ENCODE measurements at places on chromosomes 5 and 9.
A peak's percentile ranks its signal among the peaks of the same experiment; 100 is the strongest.

- DNase-seq: no peak
Measured at GRCh38 chr5:174386306-174386705, 338.1 kb upstream of the MSX2 start.

GRCh38 chr9:136192289-136193126, 12.4 kb downstream of the LHX3 start:
- no peak for DNase-seq

- DNase-seq: no peak
Measured at GRCh38 chr5:175813943-175814630, 57.3 kb upstream of the CPLX2 start.

DNA sequence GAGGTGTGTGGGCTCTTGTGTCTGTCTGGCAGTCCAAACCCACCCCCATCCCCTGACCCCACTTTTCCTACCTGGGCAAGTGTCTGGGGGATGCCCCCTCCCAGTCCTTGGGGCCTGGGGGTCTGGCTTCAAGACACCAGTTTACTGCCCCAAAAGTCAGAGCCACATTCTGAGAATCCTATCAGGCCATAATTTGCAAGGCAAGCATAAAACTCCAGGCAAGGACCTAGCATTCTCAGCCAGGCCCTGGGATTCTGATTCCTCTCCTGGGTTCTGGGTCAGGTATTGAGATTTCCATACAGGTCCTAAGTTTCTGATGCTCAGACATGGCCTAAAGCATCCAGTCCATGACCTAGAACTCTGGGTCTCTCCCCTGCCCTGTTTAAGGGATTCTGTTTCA, 33.3 kb downstream of the CXXC5 start:
- DNase-seq: no peak

DNA sequence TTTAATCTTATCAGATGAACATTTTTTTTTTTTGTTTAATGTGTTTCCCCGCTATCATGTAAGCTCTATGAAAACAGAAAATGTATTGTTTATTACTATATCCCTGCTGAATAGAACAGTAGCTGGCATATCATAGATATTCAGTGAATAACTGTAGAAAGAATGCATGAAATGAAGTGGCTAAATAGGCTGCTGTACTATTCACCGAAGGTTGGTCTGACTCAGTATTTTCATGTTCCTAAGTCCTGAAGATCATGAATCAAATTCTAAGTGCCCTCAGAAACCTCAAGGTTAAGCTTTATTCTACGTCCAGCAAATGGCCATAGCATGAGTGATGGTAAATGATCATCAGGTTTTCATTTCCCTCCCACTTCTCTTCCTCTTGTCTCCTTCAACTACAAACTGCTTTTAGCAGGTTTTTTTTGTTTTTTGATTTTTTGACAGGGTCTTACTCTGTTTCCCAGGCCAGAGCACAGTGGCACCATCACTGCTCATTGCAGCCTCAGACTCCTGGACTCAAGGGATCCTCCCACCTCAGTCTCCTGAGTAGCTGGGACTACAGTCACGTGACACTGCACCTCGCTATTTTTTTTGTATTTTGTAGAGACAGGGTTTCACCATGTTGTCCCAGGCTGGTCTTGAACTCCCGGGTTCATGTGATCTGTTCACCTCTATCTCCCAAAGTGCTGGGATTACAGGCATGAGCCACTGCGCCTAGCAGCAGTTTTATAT, 19.1 kb upstream of the ZFAND5 start:
- no peak for DNase-seq

DNA sequence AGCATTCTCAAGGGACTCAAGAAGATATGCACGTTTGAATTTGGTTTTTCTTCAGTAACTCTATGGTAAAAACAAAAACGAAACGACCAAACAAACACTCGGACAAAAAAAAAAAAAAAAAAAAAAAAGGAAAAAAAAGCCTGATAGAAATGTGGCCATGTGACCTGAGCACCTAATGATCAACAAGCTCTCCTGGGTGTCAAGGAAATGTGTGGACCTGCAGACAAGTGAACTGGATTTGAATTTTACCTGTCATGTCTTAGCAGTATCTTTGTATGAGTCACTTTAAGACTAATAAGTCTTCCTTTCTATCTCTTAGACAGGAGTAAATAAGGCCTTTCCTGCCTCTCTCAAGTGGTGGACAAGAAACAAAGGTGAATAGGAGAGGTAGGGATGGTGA, 190.6 kb upstream of the GRIA1 start:
- no peak for DNase-seq

GRCh38 chr9:89089176-89089575, 89.4 kb downstream of the SHC3 start:
- no peak for DNase-seq

DNA sequence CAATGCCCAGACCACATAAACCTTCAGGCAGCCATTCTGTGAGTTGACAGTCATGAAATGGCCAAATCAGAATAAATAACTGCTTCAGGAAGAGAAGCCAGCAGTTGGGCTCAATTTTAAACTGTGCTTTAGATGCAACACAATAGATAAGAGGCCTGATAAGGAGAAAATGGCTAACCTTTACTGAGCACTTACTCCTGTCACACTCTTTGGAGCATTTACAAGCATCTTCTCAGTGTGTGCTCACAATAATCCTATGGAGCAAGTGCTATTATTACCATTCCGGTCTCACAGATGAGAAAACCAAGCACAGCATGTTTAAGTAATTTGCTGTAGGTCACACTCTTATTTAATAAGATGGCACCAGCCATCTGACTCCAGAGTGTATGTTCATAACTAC, 11.5 kb upstream of the SH3RF2 start:
- DNase-seq: no peak

DNA sequence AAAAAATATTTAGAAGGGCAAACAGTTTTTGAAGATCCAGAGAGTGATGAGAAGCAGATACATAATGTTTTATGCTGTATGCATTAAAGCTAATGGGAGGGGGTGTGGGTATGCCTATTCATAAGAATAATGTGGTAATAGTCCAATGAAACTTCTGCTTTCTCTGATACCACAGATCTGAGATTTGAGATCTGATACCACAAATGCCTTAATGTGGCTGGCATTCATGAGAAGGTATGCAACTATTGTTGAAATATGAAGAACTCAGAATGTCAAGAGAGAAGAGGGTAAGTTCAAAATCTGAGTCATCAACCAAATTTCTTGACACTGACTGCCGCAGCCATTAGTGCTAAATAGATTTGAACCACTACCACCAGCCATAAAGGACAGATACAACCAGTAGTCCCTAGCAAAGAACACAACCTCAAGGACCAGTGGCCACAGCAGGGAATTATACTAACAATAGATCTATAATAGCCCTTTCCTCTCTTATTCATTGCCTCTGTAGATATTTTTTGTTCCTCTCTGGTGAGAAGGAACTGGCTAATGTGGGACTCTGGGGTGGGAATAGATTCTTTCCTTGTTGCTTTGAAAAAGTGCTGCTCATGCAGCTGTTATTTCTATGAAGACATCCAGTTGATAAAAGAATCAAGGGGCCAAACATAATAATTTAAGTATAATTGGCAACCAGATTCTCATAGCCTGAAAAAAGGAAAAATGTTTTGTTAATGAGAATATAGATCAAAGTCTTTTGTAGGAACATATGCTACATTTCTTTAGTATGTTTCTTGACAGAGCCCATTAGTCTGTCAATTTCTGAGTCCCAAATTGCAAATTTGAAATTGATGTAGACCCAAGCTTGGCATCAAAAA, 256.5 kb upstream of the ZNF608 start:
- no peak for DNase-seq

DNA sequence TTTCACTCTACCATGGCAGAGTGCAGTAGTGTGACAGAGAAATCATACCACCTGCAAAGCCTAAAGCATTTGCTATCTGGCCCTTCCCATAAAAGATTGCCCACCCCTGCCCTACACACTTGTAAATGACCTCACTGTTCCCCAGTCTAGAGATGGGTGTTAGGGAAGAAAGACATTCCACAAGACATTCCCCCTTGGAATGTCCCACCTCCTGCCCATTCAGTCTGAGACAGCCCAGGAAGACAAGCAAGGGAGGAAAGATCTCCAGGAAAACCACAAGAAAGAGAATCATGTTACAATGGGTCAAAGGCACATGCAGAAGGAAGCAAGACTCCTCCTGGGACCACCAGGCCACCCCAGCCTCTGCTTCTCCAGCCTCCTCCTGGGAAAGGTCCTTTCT, 230.0 kb downstream of the AGTPBP1 start:
- DNase-seq: no peak

DNA sequence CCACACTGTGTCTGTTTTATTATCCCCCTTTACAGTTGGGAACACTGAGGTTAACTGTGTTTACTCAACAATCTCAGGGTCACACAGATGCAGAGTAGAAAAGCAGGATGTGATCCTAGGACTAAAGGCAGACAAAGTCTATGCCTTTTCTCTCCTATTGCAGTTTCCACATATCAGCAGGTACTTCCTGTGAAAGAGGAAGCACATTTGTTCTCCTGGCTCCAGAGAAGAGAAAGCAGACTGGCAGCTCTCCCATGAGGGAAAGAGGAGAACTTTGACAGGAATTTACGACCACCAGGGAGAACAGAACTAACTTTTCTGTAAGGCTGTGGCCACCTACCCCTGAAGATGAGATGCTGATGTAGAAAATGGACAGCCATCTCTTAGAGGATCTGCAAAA, 84.2 kb upstream of the TNC start:
- no peak for DNase-seq

DNA sequence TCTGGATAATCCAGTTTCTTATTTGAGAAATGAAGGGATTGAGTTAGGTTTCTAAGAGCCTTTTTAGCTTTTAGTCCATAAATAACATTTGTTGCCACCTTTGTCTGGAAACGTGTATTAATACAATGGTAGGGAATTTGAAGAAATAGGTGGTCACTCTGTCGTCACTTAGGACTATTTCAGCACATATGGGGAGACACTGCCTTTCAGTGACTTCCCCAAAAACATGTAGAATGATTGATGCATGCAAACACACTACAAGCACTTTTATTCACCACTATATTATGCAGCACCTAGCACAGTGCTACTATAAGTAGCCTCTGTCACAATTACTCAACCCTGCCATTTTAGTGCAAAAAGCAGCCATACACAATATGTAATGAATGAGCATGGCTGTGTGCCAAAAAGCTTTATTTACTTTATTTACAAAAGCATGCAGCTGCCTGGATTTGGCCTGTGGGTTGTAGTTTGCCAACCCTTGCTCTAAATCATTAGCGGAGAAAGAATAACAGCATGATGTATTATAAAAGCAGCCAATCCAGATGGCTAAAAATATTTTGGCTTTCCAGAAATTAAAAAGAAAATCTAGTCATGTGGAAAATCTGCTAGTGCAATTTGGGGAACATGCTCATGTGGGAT, 154.2 kb upstream of the HMHB1 start:
- no peak for DNase-seq

GRCh38 chr9:95171001-95171400, 146.5 kb downstream of the FANCC start:
- no peak for DNase-seq

DNA sequence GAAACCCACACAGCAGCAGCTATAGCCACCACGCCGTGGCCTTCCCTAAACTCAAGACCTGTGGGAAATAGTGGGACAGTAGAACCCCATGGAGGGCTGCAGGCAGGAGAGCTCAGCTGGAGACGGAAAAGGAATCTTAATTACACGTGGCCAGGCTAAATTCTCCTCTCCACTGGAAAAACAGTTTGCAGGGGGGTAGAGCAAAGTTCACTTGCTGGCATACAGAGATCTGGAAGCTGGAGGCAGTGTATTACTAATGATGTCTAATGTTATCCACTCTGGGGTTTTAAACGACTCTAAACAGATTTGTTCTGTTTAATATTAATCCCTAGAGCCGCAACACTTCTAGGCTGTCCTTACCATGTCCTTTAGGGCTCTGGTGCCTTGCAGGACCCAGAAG, 257.1 kb downstream of the SAXO1 start:
- DNase-seq: no peak

DNA sequence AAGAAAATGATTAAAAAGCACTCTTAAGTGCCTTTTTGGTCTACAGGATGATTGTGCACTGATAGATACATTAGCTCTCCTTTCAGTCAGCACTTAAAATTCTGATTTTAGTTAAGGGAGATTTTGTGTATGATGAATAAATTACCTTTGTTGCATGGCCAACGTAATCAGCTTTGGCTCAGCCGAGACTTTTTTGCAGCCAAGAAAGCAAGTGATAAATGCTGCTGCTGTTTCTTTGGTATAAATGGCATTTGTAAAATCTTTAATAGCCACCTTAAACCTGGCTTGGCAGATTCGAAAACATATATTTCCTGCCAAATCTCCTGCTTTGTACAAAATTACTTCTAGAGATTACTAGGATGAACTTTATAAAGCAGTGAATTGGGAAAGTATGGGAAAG, 147.7 kb downstream of the DCP2 start:
- DNase-seq: no peak

GRCh38 chr5:68420476-68421344, 205.2 kb downstream of the PIK3R1 start:
- DNase-seq: no peak

DNA sequence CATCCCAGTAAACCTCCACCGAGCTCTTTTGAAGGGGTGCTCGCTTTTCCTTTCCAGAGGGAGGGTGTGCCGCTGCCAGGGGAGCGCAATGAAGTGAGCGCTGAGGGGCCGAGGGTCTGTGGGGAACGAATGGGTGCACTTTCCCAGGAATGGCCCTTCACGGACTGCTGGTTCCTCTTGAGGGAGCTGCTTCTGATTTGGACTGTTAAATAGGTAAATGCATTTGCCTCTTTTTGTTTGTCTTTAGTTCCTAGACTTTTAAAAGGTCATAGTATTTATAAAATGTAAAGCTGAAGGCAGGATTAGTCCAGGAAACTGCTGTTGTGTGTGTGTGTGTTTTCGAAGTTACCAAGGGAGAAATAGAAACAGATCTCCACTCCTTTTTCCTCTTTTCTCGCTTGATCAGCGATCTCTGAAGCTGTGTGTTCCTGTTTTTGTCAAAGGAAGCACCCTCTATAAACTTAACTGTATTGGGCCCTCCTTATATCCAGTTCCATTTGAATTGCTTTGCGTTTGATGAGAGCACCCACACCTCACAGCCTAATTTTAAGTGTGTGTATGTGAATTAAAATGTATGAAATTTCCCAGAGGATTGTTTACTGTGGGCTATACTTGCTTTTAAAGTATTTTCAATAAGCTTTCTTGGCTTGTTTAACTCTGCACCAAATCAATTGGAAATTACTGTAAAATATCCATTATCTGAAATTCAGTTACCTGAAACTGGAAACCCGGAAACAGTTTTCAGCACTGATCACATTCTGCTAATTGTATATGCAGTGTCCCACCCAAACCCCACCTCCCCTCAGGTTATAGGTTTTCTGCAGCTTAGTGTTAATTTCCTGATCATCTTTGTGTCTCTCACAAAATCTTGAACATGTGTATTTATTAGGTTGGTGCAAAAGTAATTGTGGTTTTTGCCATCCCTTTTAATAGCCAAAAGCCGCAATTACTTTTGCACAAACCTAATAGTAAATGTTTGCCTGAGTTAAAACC, 966 bp downstream of the SNX2 start:
- peak; percentile 39 for DNase-seq

DNA sequence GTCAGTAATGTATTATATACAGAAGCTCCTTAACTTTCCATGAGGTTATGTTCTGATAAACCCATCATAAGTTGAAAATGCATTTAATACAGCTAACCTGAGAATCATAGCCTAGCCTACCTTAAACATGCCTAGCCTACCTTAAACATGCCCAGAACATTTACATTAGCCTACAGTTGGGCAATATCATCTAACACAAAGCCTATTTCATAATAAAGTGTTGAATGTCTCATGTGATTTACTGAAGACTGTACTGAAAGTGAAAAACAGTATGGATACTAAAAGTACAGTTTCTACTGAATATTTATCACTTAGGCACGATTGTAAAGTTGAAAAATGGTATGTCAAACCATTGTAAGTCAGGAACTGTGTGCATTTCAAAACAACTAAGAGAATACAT, 1.6 kb downstream of the GM2A start:
- no peak for DNase-seq

GRCh38 chr9:7862170-7862569, 62.6 kb upstream of the DMAC1 start:
- no peak for DNase-seq

All from right renal pelvis (tissue), 4 donors.